ENCODE measurements at places on chromosomes 6 and 20. TPM values are rescaled to one million over a fixed set of nuclear protein-coding genes. Genes with fewer than 3 reads are reported as not detected.

Gene BPIFB1
- not detected for total RNA-seq

Gene BCAS4
- total RNA-seq: 1.1 TPM

Gene TGM3
- not detected for total RNA-seq

Gene SLC17A3
- not detected for total RNA-seq

- no peak for DNase-seq
Measured at GRCh38 chr20:51586005-51586440, 43.5 kb upstream of the NFATC2 start.

GRCh38 chr20:22465622-22466446, 118.5 kb downstream of the FOXA2 start:
- DNase-seq: no peak

- no peak for DNase-seq
Measured at GRCh38 chr20:10172998-10173655, 45.5 kb upstream of the SNAP25 start.

DNA sequence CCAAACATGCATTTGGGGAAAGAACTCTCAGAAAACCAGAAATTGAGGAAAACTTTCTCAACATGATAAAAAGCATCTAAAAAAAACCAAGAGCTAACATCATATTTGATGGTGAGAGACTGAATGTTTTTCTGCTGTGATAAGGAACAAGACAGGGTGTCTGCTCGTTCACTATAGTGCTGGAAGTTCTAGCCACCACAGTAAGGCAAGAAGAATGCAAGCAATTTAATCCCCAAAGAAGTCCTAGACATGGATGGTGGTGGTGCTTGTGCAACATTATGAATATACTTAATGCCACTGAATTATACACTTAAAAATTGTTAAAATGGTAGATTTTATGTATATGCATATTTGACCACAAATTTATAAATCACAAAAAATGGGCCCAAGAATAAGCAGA, 53.4 kb downstream of the LYRM2 start:
- no peak for DNase-seq

GRCh38 chr6:145727817-145728388, 7.4 kb downstream of the EPM2A start:
- no peak for DNase-seq

DNA sequence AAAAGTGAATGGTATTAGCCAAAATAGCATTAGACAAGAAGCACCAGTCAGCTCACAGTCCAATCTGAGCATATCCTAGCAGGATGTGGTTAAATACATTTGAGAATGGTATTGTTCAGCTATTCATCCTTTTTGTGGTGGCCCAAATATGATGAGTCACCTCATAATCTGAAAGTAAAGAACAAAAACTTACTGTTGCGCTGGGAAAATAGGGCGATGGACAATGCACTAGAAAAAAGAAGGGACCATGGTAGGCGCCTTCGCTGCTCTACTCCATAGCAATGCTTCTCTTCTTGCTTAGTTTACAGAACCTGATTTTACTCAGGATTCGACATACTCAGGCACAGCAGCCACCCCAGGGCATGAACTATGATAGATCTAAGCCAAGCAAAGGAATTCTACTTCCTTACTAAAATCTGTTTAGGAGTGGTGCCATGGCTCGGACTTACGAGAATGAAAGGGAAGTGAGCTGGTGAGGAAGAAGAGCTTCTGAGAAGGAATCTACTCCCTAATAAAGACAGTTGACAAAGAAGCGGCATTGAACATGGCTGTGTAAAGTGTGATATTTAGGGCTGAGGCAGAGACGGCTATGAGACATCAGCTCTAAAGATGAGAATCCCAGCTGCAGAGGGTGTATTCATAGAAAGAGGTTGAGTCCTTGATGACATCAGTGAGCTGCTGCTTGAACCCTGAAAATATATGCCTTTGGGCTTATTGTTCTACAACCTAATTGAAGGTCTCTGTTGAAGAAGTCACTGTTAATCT, 16.6 kb upstream of the FBXO9 start:
- DNase-seq: no peak

- no peak for DNase-seq
Measured at GRCh38 chr20:45971425-45971674, 653 bp downstream of the ZNF335 start.
